ENCODE measurements at places on chromosomes 11 and 22. TPM values are rescaled to one million over a fixed set of nuclear protein-coding genes. Genes with fewer than 3 reads are reported as not detected.

- DNase-seq = no peak
Observed at GRCh38 chr22:34847072-34847471, 218.9 kb upstream of the ISX start.

- no peak for DNase-seq
Observed at GRCh38 chr22:44618400-44618799, 83.6 kb upstream of the PRR5 start.

DNA sequence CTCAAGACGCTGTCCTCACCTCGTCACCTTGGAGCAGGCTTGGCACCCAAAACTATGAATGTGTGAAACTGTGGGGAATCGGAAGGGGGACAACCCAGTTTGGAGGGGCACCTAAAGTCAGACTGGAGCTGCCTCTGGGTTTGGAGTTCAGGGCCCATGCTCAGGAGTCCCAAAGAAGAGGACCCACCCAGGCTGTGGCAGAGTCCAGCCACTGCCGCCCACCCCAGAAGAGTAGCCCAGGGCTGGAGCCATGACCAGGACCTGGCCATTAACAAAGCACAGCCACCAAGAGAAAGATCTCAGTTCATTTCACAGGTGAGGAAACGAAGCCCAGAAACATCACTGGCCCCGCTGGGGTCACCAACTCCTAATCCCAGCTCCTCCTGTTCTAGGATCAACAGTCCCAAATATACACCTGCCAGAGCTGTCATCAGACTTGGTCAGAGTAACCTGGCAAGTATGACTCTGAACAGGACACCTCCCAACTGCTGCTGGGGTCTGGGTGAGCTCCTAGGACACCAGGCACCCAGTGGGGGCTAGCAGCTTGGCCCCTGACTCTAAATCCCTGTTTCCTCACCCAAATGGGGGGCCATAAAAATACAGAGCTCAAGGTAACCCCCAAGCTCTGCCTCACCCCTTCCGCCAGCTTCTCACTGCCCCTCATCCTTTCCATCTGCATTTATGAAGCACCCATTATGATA lies 2.7 kb downstream of the RAB3IL1 start:
- DNase-seq = no peak

Gene SLC22A12
- not detected for total RNA-seq
